ENCODE measurements at places on chromosomes 6 and 20.
A peak's percentile ranks its signal among the peaks of the same experiment; 100 is the strongest.

- DNase-seq = no peak
Measured at GRCh38 chr6:30782425-30783014, 38.2 kb upstream of the IER3 start.

- peak; percentile 27 for DNase-seq
Measured at GRCh38 chr20:62702895-62703852, 5.5 kb upstream of the NTSR1 start.

DNA sequence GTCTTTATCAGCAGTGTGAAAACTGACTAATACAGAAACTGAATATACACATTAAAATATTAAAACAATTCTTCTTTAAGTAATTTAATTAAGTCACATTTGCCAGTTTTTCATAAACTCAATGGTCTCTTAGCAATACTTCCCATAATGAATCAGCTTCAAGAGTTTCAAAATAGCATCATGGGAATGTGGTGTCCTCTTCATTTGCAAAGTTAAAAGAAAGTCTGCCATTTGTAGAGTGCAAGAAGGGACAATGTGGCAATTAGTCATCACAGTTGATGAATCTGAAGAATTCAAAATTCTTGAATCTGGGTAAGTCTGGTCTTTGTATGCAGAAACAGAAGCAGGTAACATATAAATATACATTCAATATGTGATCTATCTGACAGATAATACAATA is 38.7 kb downstream of the SYNE1 start:
- no peak for DNase-seq

GRCh38 chr6:108665495-108666196 is 104.9 kb downstream of the FOXO3 start:
- no peak for DNase-seq

- DNase-seq = no peak
Measured at GRCh38 chr20:51889466-51889865, 87.1 kb upstream of the SALL4 start.

- DNase-seq = no peak
Measured at GRCh38 chr6:42433409-42433808, 18.3 kb downstream of the TRERF1 start.

- DNase-seq = no peak
Measured at GRCh38 chr6:18386298-18386976, 713 bp upstream of the RNF144B start.

- no peak for DNase-seq
Measured at GRCh38 chr6:161272635-161273273, 1.1 kb downstream of the AGPAT4 start.

DNA sequence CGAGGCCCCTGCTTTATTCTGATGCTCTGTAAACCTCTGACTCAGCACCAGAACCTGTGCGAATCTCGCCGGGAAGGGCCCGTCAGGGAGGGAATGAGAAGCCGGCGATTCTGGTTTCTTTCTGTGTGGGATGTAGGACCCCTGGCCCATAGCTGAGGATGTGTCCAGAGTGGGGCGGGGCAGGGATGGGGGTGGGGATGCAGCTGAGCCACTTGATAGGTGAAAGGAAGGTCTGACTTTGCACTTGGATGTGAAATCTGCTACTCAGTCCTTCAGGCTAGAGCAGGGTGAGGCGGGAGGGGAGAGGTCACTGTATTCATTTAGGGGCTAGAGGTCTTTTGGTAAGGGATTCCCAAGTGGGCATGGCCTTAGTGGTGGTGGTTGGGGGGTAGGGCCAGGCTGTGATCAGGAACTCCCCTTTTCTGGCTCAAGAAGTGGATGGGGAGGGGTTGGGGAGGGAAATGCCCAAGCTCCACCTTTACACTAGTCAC is 2.3 kb downstream of the TOX2 start:
- DNase-seq = no peak

DNA sequence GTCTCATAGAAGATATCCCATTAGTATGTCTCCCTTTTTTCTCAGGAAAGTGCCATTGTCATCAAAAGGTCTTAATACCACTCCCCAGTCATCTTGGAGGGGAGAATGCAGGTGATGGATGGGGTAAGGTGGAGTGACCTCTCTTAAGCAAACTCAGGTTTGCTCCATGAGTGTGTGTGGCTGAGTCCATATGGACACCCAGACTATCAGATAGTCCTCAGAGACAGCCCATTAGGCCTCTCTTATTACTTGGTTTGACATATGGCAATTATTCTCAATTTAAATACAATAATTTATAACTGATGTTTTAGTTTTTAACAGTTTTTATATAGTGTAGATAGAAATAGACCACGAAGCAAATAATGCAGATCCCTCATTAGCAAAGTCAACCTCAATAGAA is 23.2 kb downstream of the LAMA4 start:
- no peak for DNase-seq

DNA sequence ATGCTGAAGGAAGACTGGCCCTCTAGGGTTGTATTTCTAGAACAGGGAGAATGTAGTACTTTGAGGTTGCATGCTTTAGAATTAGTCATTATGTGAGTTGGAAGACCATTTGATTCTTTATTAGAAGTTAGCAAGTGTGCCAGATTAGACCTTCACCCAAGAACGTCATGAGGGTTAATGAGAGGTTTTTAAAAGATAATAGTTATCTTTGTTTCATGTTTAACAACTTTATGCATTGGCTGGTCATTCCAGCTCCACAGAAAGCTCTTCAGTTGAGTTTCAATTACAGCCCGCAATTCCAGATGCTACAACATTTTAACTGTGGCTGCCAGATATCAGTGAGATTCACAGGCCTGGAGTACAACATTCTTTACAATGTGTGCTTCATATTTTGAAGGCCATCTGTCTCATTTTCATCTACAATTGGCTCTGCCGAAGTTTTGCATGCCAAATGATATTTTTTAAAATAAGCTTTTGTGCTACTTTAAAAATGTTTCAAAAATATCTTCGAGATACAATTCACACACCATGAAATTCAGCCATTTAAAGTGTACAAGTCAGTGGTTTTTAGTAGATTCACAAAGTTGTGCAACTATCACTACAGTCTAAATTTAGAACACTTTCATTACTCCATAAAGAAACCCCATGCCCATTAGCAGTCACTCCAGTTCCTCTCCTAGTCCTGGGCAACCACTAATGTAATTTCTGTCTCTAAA is 61.1 kb upstream of the FBXO30 start:
- DNase-seq = no peak

GRCh38 chr6:109922851-109923250 is 55.3 kb upstream of the GPR6 start:
- no peak for DNase-seq

DNA sequence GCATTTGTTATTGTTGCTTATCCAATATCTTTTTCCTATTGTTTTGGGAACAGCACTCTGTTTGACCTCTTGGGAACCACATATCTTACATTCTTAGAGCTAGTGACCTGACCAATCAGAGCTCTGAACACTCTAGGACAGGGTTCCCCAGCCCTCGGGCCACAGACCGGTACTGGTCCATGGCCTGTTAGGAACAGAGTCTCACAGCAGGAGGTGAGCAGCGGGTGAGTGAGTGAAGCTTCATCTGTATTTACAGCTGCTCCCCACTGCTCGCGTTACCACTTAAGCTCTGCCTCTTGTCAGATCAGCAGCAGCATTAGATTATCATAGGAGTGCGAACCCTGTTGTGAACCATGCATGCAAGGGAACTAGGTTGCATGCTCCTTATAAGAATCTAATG is 226.0 kb upstream of the TSHZ2 start:
- no peak for DNase-seq

GRCh38 chr6:13908955-13909381 is 15.8 kb upstream of the RNF182 start:
- DNase-seq = peak; percentile 26

- DNase-seq = no peak
Measured at GRCh38 chr6:100101644-100102043, 107.6 kb upstream of the MCHR2 start.

- DNase-seq = no peak
Measured at GRCh38 chr6:122758927-122759334, 20.6 kb upstream of the FABP7 start.

DNA sequence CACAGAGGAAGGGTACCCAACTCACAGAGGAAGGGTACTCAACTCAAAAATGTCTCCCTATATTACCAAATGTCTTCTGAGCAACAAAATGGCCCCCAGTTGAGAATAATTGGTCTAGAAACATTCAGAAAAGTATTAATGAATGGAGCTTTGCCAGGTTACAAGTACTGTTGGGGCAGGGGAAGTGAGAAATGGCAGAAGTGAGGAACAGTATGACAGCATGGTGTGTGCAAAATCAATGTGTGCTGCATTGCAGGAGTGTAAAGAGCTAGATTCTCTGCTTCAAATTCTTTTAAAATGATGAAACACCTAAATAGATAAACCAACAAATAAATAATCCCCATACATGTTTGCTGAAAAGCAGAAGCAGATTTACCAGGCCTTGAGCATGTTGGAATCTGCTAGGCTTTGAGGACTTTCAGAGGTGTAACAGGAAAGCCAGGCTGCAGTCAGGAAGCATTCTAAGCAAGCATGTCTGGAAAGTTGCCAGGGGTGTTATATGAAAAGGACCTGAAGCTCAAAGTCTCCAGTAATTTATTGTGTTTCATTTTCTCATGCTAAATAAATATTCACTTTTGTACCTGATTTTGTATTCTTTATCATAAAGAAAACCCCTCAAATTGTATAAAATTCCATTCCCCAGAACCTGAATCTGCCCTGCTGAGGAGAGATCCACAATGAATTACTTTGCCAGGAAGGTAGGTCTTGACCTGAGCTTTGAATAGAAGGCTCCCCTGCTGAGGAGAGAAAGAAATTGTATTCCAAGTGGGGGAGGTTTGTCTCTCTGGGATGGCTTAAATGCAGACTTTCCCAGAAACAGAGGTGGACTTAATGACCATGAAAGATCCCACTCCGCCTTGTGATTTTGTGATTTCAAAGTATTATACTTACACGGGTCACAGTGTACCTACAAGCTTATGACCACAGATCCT is 265.0 kb upstream of the MARCKS start:
- DNase-seq = no peak

DNA sequence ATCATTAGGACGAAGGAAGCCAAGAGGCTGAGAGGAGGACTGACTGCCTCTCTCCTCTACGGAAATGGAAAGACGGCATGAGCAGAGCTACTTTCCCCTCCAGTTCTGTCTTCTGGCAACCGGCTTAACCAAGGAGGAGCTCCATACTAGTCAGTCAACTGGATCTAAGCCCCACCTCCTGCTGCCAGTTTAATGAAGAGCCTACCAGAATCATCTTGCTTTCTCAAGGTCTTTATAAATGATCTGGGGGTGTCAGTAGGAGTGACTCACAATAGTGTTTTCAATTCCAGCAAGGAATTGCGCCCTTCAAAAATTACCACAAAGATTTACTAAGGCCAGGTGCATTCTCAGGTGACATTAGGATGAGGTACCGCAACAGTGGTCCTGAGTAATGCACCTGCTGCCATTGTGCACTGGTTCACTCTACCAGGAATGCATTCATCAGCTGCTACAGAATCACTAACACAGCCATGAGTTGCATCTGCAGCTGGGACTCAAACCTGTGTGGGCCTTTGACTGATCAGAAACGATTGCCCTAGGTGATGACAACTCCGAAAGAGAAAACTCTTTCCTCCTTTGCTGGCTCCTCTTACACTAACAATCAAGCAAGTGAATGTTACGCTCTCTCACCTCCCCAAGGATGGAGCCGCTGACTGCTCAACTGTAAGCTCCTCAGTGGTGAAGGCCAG is 2.8 kb downstream of the UQCC2 start:
- no peak for DNase-seq

GRCh38 chr6:152976749-152977148 is 6.1 kb downstream of the FBXO5 start:
- no peak for DNase-seq

- no peak for DNase-seq
Measured at GRCh38 chr6:116616737-116617053, 416 bp downstream of the RSPH4A start.

DNA sequence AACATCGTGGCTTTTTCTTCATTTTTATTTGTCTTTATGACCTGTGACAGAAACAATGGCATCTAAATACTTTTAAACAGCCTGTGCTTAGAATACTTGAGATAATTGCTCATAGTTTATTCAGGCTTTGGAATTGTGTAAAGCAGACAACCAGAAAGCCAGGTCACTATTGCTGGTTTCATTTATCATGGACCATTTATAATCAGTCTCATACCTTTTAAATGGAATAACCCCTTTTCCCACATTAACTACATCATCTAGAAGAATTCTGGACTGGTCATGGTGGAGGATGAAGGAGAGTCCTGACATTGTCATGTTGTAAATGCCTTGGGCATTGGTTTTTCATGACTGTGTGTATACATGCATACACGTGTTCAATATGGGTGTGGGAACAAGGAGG is 661.5 kb downstream of the EPM2A start:
- no peak for DNase-seq

GRCh38 chr20:36629719-36630681 is 16.0 kb downstream of the SLA2 start:
- no peak for DNase-seq

DNA sequence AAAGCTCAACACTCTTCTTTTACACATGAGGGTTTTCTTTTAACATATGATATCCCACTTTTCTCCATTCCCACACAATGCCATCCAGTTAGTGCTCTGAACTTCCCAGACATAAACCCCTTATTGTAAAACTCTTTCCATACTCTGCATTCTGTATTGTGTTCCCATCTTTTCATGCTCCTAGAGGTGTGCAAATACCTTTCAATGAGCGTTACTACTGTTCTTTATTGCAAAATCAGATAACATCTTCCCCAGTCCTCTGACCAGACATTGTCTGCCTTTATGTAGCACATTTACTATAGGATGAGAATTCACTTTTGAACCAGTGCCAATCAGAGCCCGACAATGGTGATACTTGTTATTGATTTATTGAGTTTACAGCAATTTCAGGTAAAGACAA is 296.2 kb downstream of the GRIK2 start:
- DNase-seq = no peak

DNA sequence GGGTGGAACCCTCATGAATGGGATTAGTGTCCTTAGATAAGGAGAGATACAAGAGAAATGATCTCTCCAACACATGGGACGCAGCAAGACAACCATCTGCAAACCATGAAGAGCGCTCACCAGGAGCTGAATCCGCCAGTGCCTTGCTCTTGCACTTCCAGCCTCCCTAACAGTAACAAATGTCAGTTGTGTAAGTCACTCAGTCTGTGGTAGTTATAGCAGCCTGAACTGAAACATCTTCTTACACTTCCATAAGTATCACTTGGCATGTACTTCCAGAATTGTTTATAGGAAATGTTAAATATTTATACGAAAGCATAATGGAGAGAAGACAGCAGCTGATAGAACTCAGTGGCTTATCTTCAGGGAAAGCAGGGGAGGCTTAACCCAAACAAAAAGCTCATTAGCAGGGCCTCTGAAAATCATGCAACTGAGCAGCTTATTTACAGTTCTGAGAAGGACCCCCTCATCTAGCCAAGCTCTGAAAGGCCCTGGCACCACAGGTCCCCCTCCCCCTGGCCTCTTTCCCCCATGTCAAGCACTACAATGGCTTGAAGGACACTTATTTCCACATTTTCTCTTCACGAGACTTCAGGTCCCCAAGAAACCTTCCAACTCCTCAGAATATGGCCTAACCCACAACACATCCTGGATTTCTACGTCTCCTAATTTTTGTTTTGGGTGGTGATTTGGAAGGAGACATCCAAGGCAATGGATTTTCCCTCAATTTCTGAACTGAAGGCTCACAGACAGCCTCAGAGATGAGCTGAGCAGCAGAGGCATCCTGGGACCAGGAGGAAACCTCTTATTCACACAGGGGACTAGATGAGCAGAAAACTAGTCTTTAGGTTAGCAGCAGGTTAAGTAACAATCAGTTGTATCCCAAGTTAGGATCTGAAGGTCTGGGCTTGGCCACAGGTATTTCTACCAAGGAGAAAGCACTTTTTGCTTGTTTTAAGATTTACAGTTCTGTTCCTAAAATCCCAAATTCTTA is 49.1 kb downstream of the GCLC start:
- DNase-seq = no peak

GRCh38 chr6:20564269-20564668 is 30.0 kb downstream of the CDKAL1 start:
- DNase-seq = no peak
